ENCODE measurements at places on chromosomes 1 and 21.
A peak's percentile ranks its signal among the peaks of the same experiment; 100 is the strongest.

DNA sequence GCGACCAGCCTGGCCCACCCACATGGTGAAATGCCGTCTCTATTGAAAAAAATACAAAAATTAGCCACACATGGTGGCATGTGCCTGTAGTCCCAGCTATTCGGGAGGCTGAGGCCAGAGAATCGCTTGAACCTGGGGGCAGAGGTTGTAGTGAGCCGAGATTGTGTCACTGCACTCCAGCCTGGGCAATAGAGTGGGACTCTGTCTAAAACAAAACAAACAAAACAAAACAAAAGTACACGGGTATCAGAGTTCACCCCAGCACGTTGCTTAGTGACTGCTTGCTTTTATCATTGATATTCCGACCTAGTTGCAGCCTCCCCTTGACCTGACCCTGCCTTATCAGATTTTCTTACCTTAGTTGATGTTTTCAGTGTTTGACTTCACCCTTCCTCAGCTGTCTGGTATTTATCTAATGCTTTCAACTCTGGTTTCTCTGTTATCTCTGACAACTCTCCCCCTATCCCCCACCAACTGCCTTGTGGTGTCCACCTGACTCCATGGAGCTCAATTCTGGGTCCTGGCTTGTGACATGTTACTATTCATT lies 5.1 kb downstream of the TLCD4 start:
- no peak for DNase-seq

GRCh38 chr1:24584171-24584647 lies 28.3 kb downstream of the NCMAP start:
- no peak for DNase-seq

GRCh38 chr1:41432481-41433280 lies 51.8 kb downstream of the EDN2 start:
- DNase-seq: peak; percentile 63

- no peak for DNase-seq
Measured at GRCh38 chr1:17615959-17616358, 76.5 kb downstream of the ARHGEF10L start.

GRCh38 chr1:44405798-44406736 lies 1.0 kb downstream of the RNF220 start:
- peak; percentile 79 for DNase-seq

DNA sequence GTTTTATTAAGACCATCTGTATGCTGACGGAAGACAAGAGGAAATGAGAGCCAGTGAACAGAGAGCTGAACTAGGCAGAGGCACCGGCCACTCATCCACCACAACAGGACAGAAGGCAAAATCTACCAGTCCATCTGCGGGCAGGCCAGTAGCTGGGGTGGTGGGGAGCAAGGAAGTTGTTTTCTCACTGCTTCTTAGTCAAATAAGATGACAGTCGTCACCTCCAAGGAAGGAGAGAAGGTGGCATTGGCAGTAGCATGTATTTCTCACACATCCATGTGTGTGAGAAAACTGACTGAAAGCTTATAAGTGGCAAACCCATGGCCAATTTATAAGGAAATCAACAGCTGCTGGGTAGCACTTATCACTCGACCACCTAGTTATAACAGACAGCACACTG lies 8.2 kb downstream of the TTC13 start:
- DNase-seq: no peak

DNA sequence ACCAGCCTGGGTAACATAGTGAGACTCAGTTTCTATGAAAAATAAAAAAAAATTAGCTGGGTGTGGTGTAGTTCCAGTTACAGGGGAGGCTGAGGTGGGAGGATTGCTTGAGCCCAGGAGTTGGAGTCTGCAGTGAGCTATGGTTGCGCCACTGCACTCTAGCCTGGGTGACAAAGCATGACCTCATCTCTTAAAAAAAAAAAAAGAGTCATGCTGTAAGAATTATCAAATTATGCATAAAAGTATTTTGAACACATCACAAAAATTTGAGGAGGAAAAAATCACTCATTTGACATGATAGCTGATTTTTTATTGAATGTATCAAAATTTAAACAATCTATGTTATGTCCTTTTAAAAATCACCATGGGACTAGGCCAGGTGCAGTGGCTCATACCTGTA lies 17.8 kb downstream of the CCDC30 start:
- no peak for DNase-seq

- no peak for DNase-seq
Measured at GRCh38 chr1:216914974-216915373, 191.7 kb upstream of the ESRRG start.

DNA sequence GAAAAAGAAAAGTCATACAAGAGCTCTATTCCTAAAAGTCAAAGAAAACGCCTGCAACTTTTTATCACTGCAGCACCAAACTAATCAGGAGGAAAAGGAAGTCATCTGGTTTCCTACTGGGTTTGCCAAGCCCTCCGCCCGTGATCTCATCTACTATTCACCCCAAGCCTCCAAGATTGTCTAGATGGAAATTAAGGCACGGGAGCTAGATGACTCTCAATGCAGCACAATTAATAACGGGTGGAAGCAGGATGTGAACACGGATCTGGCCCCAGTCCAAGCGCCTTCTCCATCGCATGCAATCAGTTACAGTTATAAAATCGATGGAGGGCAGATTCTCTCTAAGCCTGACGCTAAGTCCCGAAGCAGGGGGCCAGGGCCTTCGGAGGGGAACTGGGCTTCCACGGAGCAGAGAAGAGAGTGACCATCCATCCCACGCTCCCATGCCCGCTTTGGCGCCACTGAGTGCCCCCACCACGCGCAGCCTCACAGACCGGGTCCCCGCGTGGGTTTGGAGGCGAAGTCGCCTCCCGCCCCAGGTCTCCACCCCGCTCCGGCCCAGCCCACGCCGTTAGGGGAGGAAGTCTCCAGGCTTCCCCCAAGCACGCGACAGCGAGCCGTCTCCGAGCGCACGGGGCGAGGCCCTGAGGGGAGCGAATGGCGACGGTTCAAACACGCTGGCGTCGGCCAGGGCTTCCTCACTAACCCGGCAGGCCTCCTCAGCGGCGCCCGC lies 1.8 kb downstream of the HSF2BP start:
- no peak for DNase-seq

DNA sequence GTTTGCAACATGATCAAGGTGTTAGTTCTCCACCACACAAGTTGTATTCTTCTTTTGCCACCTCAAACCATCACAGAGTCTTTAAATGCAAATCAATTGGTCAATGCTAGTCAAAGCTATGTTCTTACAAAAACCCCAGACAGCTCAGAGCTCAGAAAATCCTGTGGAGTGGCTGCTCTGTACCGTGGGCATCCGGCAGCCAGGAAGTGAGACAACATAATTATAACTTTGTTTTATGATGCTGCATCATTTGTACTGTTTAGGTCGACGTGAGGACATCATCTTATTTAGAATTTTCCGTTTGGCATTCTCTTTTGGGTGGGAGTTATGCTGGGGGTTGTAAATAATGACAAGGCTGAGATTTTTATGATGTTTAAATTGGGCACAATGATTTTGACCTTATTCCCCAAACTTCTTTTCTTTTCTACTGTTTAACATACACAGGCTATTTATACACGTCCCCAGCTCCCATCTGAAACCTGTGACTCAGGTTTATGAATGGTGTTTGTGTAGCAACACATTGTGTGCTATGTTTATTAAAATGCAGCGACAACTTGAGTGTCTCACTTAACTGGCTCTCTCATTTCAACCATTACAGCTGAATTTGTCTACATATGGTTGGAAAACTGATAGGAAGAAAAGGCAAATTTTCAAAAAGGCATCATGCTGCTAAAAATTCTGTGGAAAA lies 124.0 kb downstream of the CNIH3 start:
- DNase-seq: no peak

GRCh38 chr1:54471588-54471987 lies 65.4 kb upstream of the SSBP3 start:
- no peak for DNase-seq

DNA sequence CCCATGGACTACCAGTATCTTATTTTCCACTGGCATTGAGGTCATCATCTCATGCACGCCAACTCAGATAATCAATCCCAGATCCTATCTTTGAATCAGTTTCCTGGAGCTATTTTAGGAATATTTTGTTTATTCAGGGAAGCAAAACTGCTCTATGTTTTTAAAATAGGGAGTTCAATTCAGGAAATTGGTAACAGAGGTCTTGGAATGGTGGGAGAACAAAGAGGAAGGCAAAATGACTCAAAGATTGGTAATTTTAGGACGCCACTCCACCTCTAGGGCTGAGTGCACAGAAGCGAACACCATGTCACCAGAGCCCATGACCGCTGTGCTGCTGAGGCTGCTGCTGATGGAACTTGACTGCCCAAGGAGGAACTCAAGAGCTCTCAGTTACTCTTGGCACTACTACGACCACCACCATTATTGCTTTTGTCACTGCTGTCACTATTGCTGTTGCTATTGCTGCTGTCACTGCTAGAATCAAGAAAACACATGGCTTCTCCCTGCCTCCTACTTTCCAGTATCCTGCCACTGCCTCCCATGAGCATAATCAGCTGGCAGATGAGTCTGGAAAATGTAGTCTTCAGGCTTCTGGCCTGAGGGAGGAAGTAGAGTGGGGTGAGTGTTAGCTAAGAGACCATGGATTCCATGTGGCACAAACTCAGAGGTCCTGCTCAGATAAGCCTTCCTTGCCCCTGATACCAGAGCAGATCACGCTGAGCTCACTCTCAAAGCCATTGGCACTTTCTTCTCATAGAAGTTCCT lies 71.6 kb upstream of the CNIH3 start:
- no peak for DNase-seq

- no peak for DNase-seq
Measured at GRCh38 chr1:226764533-226764932, 25.5 kb upstream of the ITPKB start.

GRCh38 chr21:29242201-29242600 lies 56.5 kb upstream of the BACH1 start:
- no peak for DNase-seq

Data from HAP-1 (cell line).